Stimulated activated CD8-positive, alpha-beta memory T cell treated with anti-CD3 and anti-CD28 coated beads, Interleukin-12 subunit alpha, Interleukin-12 subunit beta, amount 100 ng/mL, for 1 hour (primary cell): ENCODE measurements at places on chromosomes 16 and 17.

- DNase-seq = no peak
These were observed 13.1 kb downstream of the SOCS3 start for GRCh38 chr17:78346605-78347250.

DNA sequence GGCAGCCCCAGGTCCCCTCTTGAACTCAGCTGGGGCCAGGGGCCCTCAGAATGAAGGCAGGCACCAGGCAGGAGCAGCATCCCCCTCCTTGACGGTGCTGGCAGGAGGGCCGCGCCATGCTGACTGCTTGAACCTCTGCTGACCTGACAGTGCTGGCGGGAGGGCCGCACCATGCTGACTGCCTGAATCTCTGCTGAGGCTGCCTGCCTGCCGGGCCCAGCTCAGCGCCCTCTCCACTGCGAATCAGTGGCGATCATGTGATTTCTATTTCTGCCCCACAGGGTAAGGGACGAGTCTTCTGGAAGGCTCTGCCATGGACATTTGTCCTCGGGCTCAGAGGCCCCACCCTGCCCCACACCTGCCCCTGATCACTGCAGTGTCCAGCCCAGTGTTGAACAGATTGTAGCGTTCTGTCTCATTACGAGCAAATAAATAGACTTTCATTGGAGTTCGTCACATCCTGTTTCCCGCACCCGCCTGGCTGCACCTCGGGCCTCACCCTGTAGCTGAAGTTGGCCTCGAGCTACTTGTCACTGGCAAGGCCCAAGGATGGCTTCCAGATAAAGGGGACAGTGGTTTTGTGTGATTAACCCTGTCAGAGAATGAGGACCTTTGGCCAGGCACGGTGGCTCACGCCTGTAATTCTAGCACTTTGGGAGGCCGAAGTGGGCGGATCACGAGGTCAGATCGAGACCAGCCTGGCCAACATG, 8.6 kb downstream of the C16orf90 start:
- DNase-seq = no peak

DNA sequence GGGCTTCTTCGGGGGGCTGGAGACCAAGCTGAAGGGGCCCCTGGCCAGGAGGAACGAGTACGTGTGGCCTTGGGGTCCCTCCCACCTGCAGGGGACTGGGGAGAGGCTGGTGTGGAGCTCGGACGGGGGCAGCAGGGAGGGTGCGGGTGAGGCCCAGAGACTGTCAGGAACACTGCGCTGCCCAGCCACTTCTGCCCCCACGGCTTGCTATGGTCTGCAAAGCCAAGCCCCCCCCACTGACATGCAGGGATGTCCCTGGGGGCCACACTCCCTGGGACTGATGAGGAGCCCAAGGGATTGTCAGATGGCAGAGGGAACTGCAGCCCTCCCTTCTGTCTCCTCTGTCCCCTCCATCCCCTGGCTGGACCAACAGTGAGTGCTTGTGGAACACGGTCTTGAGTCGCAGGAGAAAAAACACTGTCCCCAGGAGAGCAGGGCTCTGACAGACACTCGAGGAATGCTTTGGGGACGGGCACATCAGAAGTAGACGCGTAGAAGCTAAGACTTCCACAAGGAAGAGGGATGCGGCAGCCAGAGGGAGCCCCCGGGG, 34.6 kb downstream of the CIBAR2 start:
- DNase-seq = no peak

GRCh38 chr16:56357765-56358322, 67.5 kb downstream of the AMFR start:
- no peak for DNase-seq

DNA sequence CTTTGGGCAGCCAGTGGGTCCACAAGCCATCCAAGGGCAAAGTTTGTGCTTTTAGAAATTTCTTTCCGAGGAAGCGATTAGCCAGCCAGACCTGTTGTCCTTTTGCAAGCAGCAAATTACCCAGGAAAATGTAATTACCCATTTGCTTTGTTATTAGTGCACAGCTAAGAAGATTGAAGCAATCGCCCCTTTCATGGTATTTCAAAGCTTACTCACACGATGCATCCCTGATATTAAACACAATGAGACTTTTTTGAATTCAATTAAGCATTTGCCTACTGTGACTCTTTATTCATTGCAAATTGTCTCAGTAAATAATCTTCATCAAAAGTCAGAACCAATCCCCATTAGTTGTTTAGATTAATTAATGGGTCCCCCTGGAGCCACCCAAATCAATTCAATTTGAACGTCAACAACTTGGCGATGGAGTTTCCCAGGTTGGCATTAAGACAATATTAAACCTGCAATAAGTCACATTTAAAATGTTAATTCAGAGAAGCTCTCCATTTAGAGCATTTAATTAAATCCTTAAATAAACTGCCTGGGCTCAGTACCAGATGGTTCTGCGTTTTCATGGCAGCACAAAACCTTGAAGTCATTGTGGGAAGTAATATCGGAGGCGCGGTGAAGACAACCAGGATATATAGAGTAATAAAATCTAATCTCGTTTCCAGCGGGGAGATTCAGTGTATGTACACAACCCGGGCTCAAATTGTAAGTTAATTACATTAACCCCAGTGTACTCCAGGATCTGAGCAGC, 366.2 kb upstream of the TNRC6C start:
- DNase-seq = no peak

GRCh38 chr17:49045376-49045775, 48.2 kb downstream of the IGF2BP1 start:
- DNase-seq = no peak

- no peak for DNase-seq
These were observed 24.7 kb downstream of the LIMD2 start for GRCh38 chr17:63675231-63675606.

DNA sequence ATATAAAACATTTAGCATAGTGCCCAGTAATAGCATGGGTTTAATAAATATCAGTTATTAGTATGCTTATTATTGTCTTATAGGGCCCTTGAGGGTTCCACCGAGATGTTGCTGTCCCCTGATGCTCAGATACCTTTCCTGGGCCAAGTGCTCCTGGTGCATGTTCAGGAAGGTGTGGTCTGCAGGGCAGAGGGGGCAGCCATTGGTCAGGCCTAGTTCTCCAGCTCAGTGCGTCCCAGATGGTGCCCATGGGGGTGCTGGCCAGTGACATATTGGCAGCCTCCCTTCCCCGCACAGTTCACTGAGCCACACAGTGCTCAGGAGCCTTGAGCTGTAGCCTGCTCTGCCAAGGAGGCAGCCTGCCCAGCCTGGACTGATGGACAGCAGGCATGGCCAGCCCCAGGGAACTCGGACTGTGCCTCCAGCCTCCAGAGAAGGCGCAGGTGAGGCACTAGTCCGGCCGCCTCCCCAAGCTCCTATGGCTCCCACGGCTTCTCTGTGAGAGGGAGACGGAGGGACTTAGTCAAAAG, 7.7 kb upstream of the GRIN2A start:
- no peak for DNase-seq

DNA sequence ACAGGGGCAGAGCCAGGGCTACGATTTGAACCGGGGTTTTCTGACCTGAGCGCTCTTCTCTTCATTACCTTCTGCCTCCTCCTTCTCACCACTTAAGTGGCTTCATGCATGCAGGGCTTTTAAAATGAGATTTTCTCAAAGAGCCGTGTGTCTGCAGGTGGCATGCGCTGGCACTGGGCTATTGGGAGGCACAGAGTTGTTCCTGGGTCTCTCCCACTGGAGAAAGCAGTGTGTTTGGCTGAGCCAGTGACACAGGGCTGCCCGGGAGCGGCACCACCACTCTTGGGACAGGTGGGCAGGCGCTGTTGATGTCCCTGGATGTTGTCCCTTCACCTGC, 218.8 kb upstream of the CHMP6 start:
- DNase-seq = no peak

DNA sequence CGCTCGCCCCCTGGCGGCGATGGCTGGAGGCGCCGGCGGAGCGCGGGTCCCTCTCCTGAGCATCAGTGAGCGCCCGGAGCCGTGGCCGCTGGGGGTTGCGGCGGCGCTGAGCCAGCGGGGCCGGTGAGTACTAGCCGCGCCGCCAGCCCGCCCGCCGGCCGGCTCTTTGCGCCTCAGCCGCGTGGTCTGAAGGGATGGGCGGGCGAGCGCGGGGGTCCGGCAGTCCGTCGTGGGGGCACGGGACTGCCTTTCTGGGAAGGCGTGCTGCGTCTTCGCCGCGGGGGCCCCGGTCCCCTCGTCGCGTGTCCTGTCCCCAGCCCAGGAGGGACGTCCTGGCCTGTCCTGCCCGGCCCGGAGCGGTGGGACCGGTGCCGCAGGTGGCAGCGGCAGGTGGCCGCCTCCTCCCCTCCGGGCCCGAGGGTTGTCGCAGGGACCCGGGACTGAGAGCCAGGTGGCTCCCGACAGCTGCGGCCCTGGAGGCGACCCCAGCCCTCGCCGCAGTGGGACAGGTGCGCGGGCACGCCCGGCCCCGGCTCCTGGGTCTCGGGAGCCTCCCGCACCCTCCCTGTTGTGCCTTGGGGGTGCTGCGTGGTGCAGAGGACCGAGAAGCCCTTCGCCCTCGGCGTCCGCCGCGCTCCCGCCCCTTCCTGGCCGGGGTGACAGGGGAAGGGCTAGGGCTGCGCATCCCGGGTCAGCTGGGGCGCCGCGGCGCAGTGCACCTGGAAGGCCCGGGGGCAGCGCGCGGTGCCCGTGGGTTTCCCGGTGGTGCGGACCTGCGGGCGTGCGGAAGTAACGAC, at the start of gene SPECC1:
SPECC1 (plus strand) TSS at position 58 of the 797 bp plus-strand sequence. CDS start 87,293 bp downstream, outside the sequence.
- DNase-seq = peak; percentile 70

DNA sequence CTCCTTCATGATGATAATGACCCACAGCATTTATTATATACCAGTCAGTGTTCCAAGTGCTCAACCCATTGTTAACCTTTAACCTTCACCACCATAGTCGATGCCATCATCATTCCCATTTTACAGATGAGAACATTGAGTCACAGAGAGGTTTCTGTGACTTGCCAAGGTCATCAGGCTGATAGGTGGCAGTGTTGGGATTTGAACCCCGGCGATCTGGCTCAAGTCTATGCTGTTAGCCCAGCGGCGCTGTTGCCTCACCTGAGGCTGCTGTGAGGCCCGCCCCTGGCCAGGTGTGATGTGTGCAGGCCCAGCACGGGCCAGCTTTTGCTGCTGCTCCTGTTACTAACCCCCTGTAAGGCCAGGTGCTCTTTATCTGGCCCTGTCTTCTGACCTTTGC, 101.2 kb downstream of the OR1D5 start:
- DNase-seq = no peak

DNA sequence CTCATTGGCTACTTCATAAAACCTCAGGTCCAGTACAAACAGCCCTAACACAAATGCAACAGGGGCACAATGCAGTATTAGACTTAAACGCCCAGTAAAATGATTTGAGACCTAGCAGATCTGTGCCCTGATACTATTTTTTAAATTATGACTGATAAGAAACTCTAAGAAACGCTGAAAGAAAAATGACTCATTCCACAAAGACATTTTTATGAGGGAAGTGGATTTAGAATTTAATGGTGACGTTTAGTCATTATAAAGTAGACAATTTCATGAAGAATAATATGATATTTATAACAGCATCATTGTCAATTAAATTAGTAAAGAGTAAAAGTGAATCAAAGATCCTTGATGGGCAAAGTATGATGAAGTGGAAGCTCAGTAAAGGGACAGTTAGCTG, 80.4 kb upstream of the DHX40 start:
- DNase-seq = no peak

GRCh38 chr16:54241525-54241924, 45.1 kb downstream of the IRX3 start:
- DNase-seq = no peak

DNA sequence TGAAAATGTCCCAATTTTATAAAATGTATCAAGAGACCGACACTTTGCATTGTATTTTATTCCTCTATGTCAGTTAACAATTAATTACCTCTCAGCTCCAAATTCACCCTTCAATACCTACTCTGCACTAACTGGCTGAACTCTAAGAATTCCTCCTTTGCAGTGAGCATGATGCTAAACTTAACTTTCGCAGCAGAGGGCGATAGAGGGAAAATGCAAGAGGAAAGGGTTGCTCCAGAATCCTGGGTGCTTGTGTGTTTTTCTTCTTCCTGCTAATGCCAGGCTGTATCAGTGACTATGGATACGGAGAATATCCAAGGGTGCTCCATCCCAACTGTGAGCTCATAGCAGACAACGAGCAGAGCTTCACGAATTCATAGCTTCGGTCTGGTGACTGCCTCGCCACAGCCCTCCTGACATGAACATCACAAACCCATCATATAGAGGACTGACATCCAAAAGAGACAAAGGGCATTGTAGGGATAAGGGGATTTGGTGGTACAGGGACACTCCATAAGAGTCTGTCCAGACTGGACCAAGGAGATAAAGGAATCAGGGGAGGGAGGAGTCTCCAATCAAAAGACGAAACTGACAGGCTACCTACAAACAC, 172.9 kb downstream of the STX8 start:
- no peak for DNase-seq

DNA sequence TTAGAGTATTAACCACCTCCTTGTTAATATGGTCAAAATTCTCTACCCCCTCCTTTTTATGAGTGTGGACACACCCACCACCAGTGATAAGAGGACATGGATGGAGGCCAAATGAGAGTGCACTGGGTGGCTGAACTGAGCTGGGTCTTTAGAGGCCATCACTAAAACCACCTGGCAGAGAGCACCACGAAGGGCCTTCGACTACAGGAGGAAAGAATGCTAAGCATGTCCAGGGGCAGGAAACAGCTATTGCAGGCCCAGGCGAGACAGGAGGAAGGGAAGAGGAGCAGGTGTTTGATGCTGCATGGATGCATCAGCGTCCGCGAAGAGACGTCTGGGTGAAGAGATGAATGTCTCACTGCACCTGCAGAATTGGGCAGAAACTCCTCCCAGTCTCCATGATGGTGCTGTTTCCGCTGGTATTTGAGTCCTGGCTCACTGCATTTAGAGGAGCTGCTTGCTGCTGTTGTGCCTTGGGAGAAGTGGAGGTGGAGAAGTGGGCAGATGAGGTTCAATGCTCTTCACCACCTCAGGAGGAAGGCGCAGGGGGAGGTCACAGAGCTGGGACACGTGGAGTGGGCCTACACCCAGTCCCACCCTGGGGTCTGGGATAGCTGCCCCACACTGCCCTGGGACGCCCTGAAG, 33.2 kb downstream of the SPHK1 start:
- DNase-seq = no peak

DNA sequence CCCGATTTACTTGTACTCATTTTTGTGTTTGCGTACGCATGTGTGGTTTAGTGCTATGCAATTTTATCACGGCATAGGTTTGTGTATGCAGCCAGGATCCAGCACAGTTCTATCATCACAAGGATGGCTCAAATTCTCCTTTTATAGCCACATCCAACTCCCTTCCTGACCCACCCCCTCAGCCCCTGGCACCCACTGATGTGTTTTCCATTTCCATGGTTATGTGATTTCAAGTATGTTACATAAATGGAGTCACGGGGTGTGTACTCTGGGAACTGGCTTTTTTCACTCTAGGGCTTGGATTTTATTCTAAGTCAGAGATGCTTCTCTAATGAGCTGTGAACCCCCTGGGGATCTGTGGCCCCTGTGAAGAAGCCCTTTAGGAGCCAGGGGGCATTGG, 16.8 kb downstream of the IL4R start:
- DNase-seq = no peak

- DNase-seq = no peak
These were observed 15.9 kb downstream of the TMEM92 start for GRCh38 chr17:50289991-50290702.

DNA sequence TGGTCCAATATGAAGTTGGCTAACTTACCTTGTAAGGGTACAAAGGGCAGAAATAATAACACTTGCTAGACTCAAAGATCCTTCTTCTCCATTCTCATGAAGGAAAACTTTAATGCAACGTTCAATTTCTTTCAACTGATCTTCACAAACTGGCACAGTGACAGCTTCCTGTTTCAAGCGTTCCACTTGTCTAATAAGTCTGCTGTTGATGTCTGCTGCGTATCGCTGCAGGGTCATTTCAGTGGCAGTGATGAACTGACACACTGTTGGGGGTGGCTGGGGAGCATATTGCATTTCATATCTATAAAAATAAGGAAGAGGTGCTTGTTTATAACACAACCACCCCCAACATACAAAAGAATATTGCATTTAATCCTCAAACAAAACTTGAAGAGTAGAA, 33.5 kb upstream of the ARL6IP1 start:
- DNase-seq = no peak
